Inflammatory macrophage (primary cell): ENCODE measurements at places on chromosomes 2 and 18.
A peak's percentile ranks its signal among the peaks of the same experiment; 100 is the strongest.

GRCh38 chr18:36724169-36724568 is 104.6 kb downstream of the TPGS2 start:
- DNase-seq = no peak

GRCh38 chr2:108911807-108912628 is 77.0 kb downstream of the EDAR start:
- no peak for DNase-seq

GRCh38 chr2:70959851-70960832 is 18.3 kb upstream of the ANKRD53 start:
- DNase-seq = no peak

GRCh38 chr2:12070581-12070980 is 324.1 kb downstream of the LPIN1 start:
- no peak for DNase-seq

DNA sequence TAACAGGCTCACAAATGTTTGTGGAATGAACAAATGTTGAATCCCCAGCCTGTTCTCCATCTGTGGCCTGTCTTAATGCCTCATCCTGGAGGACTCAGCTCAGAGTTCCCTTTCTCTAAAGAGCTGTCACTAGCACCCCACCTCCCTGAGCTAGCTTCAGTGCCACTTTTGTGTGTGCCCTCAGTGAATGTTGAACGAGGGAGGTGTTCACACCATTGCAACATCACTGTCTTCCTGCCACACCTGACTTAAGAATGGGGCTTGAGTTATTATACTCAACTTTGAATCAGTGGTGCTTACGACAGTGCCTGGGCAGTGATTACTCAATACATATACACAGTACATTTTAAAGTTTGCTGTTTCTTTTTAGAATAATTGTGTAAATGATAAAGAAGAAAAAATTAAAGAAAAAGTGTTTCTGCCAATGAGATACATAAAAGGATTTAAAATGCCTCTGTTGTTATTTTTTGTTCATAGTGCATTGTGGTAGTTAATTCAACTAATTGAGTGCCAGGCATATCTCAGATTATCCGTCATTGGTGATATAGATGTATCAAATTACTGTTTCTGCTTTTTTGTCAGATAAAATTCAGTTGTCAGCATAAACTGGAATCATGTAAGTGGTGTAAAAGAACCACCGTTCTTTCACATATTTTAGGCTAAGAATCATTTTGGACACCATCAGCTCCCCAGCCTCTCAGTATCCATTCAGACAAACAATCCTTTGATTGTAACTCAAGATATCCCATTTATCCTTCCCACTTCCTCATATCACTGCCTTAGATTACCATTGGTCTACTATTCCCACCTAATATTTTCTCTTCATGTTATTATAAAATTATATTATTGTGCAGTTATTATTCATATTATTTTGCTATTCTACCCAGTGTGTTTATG is 304.7 kb downstream of the PTPRM start:
- no peak for DNase-seq

- DNase-seq = peak; percentile 5
These were observed 288.1 kb downstream of the EPHA4 start for GRCh38 chr2:221283896-221284545.

- no peak for DNase-seq
These were observed 244.5 kb downstream of the TXNL1 start for GRCh38 chr18:56393870-56394269.

GRCh38 chr2:195017890-195018289 is 639.1 kb upstream of the SLC39A10 start:
- no peak for DNase-seq

DNA sequence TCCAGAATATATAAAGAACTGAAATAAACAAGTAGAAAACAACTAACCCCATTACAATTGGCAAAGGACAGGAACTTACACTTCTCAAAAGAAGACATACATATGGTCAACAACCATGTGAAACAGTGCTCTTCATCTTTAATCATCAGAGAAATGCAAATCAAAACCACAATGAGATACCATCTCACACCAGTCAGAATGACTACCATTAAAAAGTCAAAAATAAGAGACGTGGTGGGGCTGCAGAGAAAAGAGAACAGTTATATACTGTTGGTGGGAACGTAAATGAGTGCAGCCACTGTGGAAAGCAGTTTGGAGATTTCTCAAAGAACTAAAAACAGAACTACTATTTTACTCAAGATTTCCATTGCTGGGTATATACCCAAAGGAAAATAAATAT is 1696.3 kb upstream of the TMEFF2 start:
- DNase-seq = no peak

GRCh38 chr2:214713080-214713830 is 96.2 kb downstream of the BARD1 start:
- DNase-seq = no peak

GRCh38 chr2:26081556-26081955 is 47.7 kb downstream of the RAB10 start:
- DNase-seq = no peak

DNA sequence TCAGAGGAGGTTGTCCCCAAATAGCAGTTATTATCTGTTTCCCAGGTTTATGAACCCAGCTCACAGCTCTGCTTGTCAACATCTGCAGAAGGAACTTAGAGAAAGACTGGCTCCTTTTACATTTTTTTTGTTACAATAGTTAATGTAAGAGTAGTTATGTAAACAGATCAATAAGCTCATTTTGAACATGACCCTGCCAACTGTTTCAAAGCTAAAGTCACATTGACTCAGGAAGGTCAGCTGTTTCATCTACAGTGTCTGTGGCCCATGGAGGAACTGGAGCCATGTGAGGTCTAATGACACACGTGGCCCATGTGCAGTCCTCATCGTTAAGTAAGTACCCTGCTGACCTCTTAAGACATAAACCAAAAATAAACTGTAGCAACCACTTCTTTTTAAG is 97.1 kb downstream of the SH3RF3 start:
- peak; percentile 95 for DNase-seq

DNA sequence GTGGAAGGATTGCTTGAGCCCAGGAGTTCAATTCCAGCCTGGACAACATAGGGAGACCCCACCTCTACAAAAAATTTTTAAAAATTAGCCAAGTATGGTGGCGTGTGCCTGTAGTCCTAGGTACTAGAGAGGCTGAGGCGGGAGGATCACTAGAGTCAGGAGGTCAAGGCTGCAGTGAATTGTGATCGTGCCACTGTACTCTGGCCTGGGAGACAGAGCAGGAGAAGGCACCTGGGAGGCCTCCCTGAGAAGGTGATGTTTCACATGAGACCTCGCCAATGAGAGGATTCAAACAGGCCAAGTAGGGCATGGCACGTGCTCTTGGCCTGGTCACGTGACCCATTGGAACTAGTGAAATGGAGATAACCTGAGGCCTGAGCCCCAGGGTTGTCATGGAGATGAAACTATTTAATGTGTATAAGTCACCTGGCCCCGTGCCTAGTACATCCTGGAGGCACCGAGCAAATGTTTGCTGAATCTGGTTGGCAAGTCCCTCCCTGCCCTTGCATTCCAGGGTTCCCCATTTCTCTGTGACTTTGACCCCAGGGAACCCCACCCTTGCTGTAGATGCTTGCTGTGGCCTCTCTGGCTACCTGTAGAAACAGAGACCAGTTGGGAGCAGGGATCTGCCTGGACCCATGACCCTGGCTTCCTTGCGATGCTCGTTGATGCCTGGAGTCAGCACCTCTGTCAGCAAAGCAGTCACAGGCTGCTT is 26.1 kb upstream of the ROCK2 start:
- DNase-seq = no peak

GRCh38 chr18:46096651-46097300 is 1.3 kb downstream of the ATP5F1A start:
- DNase-seq = no peak

DNA sequence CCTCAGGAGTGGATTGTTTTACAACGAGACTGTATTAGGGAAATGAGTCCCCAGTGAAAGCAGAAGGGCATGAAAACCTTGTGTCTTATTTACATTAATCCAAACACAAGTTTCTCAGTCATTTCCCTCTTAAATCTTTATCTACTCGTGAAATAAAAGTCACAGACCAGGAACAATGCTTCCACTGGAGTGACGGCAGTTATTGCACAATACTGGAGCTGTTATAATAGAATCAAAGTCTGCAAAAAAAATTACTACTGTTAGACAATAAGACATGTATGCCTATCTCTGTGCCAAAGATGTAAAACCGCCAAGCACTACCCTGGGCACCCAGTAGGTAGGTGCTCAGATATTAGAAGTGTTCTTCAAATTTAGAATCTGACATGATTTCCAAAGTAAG is 375.5 kb downstream of the ZNF521 start:
- no peak for DNase-seq

GRCh38 chr2:239157771-239158170 is 243.0 kb downstream of the HDAC4 start:
- DNase-seq = no peak

DNA sequence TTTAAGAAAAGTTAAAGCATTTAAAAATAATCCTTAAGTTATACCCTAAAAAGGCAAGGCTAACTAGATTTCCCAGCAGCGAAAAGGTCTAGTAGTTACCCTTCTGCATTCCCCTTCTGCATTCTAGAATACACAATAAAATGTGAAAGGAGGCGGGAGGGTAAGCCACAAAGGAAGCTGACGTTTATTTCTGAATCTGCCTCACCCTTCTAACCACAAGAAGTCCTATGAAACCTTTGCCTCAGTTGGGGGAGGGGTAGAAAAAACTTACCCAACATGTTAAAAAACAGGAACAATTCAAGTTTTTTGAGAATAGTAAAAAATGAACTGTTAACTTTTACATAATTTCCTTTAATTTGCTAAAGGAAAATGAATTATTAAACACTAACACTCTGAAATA is 11.3 kb downstream of the STK17B start:
- peak; percentile 94 for DNase-seq

DNA sequence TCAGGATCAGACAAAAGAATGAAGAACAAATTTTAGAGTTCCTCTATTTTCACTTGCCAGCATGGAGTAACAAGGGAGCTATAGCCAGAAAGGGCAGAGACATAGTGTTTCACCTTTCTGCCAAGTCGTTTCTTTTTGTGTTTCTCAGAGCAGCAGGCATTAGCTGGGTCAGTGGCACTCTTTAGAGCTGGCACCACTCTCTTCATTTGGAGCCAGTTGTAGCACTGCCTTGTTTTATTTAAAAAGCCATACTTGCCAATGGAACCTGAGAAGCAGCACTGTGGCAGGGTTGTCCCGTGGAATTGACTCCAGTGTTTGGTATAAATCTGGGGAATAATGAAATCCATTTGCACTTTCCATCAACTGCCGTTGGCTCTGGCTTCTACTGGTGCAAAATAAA is 64.0 kb downstream of the LRRTM4 start:
- DNase-seq = no peak

DNA sequence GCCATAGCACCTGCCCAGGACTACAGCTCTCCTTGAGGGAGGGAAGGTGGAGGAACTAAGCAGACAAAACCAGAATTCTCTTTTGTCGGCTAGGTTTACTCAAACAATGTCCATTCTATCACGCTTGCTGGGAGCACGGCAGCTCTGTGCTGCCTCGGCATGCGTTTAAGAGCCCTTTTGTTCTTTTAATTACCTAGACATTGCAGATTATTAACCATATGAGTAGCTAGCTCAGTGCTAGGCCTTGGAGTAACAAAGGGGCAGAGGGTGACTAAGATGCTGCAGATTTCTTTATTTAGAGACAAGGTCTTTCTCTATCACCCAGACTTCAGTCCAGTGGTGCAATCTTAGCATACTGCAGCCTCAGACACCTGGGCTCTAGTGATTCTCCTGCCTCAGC is 11.1 kb downstream of the MSGN1 start:
- no peak for DNase-seq

DNA sequence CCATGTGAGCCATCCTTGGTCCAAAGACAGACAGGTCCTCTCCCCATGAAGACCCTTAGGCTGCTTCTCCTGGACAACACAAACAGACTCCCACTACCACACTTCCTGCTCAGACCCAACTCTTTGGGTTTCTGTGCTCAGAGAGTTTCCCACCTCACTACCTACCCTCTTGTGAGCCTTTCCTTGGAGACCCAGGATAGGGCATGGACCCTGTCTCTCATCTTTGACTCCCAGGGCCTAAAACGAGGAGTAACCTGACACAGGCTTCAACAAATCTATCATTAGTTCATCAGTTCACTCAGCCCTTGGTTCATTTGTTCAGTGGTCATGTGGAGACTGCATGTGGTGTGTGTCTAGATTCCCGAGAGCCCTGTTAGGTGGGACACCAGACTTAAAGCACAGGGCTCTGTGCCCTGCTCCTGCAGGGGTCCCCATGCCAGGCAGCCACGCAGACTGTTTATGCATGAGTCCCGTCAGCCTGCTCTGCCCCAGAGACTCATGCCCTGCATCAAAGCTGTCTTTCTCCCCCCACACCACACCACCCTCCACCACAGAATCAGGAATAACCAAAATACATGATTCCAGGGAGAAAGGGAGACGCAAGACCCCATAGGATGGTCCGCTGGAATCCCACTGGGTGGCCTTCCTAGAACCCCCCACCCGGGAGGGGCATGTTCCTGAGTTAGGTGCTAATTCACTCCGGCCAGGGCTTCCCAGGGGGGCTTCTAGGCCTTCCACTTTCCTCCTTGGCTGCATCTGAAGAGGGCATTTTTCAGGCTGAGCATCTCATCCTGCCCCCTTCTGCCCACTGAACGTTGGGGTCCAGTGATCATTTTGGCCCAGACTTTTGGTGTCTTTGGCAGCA is 100.2 kb upstream of the TEX51 start:
- DNase-seq = no peak

- DNase-seq = no peak
These were observed 97.7 kb downstream of the NBEAL1 start for GRCh38 chr2:203112342-203112741.

- no peak for DNase-seq
These were observed 96.8 kb downstream of the MTCL1 start for GRCh38 chr18:8802017-8802672.

GRCh38 chr2:126952216-126952615 is 53.5 kb downstream of the TEX51 start:
- DNase-seq = no peak

DNA sequence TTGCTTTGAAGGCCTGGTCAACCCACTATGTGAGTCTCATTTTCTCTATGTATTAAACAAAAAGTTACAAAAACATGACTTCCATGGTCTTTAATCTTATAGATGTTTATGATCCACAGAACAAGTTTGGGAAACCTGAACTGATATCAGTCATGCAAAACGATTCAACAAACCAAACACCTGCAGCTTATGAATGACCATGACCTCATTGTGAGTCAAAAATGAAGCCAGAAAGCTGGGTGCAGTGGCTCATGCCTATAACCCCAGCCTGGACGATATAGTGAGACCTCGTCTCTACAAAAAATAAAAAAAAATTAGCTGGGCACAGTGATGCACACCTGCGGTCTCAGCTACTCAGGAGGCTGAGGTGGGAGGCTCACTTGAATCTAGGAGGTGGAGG is 270.4 kb upstream of the CCDC68 start:
- no peak for DNase-seq

DNA sequence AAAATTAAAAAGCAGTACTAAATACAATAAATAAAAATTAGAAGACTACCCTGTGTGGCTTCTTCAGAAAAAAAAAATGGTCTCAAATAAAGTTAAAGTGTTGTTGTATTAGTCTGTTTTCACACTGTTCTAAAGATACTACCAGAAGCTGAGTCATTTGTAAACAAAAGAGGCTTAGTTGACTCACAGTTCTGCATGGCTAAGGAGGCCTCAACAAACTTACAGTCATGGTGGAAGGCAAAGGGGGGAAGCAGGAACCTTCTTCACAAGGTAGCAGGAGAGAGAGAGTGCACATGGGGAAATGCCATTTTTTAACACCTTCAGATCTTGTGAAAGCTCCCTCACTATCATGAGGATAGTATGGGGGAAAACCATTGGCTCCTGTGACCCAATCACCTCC is 612.8 kb downstream of the RNF144A start:
- DNase-seq = no peak

GRCh38 chr2:30666266-30666874 is 140.9 kb downstream of the CAPN13 start:
- peak; percentile 5 for DNase-seq
